ENCODE measurements at places on chromosomes 1 and 21.
A peak's percentile ranks its signal among the peaks of the same experiment; 100 is the strongest.

GRCh38 chr1:88876573-88877365 is 14.6 kb downstream of the GTF2B start:
- DNase-seq, result no peak

- DNase-seq, result no peak
Measured at GRCh38 chr1:228987286-228987685, 252.0 kb downstream of the RHOU start.

DNA sequence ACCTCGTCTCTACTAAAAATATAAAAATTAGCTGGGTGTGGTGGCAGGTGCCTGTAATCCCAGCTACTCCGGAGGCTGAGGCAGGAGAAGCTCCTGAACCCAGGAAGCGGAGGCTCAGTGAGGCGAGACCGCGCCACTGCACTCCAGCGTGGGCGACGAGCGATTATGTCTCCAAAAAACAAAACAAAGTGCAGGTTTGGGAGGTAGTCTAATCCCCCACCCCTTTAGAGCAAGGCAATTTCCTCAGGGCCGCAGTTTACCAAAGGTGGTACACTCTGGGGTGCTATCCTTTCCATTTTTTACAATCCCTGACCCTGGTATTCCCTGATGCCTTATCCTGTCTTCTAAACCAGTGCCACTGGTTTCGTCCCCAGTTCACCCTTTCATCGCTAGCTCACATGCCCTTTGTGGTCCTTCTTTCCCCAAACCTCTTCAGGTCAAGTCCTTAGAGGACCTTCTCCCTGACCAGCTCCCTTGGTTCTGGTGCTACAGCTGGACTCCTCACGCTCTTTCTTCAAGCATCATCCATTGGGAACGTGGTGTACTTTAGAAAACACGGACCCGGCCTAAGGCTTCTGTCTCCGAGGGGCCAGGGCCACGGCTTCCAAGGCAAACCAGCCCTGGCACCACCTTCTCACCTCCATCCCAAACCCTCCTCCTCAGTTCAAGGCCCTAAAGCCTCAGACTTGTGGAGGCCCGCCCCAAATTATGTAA is 873 bp downstream of the IFT25 start:
- no peak for DNase-seq

GRCh38 chr1:52825868-52826267 is 16.7 kb upstream of the ZYG11A start:
- no peak for DNase-seq

DNA sequence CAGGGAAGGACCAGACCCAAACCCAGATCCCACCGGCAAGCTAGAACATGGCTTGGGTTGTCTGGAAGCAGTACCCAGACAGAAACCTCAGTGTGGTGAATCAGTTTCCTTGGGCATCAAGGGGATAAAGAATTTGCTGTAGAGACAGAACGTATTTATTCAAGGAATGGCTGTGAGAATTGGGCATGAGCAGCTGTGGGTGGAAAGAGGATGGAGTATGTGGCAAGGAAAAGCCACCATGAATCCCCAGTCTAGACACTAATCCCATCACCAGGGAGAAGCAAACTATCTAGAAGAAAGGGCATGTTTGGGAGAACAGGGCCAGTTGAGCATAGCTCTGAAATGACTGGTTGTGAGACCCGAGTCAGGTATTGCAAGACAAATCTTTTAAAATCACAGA is 109.2 kb downstream of the TOMM20 start:
- peak; percentile 43 for DNase-seq

DNA sequence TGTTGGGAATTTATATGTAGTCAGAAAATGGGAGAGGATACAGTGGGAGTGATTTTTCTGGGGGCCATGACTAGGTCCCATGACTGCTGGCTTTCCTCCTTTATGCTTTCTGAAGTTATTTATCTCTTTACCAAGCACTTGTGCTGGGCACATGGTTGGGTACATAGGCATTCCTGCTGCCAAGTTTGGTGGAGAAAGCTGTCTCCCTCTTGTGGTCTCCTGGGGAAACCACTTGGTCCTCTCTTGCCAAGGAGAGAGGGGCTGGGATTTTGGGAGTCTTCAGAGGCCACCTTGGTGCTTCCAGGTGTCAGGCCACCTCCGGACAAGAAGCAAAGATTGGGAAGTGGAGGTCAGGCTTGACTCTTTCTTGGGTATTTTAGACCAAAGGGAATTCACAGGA is 120.2 kb upstream of the KCNE2 start:
- no peak for DNase-seq

GRCh38 chr1:94540440-94541245 is 916 bp downstream of the F3 start:
- DNase-seq, result no peak

DNA sequence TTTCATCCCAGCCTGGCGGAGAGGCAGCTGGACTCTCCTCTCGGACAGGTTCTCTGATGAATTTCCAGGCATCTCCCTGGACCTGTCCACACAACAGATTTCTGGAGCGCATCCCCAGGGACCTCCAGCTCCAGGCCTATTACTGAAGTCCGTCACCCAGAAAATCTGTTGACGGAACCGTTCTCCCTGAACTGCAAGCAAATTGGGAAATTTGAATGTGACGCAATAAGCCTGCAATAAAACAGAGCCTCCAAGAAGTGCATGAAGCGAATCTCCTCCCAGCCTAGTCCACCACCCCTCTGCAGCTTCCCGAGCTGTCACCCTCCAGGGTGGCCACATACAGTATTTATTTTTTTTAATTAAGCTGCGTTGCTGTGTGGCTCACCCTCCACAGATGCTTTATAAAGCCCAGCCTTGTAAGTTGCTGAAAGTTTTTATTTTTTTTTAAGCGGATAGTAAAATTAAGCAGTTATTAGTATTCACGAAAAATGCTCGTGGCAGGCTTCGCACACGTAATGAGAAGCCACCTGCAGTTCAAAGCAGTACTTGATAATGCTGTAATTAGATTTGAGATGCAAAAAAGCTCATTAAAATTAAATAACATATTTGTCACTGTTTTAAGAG is 173.3 kb downstream of the CAMTA1 start:
- DNase-seq, result no peak

GRCh38 chr1:57615956-57616355 is 192.1 kb upstream of the DAB1 start:
- DNase-seq, result no peak

DNA sequence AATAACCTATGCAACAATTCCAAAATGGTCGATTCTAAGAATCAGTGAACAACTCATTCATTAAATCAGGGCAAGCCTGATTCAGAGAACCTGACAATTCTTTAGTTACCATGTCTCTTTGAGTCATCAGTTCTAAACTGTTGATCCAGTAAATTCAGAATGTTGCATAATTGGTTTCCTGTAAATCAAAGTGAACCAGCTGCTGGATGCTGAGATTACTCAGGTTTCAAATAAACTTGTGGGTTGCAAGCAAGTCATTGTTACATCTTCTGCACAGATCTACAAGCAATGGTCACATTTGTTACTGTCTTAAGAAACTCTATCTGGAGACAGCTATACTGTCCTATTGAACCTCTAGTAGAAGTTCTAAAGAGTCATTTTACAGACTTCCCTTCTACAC is 16.5 kb downstream of the PLA2G2D start:
- DNase-seq, result no peak

DNA sequence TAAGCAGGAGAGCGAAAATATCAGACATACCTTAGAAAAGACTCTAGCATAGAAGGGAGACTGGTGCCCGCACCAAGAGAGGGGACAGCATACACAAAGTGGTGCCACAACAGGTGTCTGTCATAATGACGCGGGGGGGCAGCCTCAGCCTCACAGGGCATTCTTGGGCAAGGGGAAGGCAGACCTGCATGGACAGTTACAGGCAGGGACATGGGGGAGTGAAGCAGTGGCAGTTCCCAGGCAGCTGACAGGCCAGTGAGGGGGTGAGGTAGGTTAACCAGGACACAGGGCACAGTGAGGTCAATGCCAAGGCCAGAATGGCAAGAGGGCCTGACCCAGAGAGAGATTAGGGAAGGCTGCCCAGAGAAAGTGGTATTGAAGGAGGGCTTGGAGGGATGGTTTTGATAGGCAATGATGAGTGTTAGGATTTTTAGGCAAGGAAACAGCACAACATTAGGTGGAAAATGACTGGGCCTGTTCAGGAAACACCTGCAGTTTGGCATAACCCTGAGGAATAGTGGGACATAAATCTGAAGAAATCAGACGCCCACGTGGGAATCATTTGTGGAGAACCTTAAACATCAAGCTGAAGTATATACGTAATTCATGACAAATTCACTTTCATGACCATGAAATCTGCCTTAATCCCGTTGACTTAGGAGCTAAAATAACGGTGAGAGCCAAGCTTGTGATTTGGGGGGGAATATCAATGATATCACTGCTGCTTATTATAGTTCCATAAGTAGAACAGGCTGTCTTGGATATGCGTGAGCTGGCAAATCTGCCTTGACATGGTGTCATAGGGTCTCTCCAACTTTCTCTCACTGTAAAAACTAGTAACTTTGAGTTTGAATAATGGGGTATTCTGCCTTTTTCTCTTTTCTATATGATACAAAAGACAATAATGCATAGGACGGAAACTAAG is 8.9 kb downstream of the PTPN14 start:
- DNase-seq, result no peak

DNA sequence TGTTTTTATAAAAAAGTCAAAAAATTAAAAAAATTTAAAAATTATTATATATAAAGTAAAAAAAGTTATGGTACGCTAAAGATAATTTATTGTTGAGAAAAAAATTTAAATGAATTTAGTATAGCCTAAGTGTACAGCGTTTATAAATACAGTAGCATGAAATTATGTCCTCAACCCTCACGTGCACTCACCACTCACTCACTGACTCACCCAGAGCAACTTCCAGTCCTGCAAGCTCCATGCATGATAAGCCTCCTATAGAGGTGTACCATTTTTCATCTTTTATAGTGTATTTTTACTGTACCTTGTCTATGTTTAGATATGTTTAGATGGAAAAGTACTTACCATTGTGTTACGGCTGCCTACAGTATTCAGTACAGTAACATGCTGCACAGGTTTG is 5.1 kb downstream of the DISC1 start:
- no peak for DNase-seq

- DNase-seq, result no peak
Measured at GRCh38 chr1:109201123-109201703, 12.5 kb upstream of the SARS1 start.

Measured in lower leg skin (tissue), 4 donors.